ENCODE measurements at places on chromosomes 13 and 19.

GRCh38 chr19:18401580-18402112 lies 4.2 kb upstream of the LRRC25 start:
- DNase-seq: no peak

- DNase-seq: no peak
These were observed 149.1 kb downstream of the KDM4B start for GRCh38 chr19:5118026-5118425.

- DNase-seq: no peak
These were observed at the start of gene SHC2 for GRCh38 chr19:460877-461720. Gene SHC2, minus strand, starts transcription at chr19:461033. Its CDS starts 37 bp downstream, at chr19:460996.

GRCh38 chr13:96314974-96315373 lies 225.1 kb downstream of the HS6ST3 start:
- no peak for DNase-seq

- no peak for DNase-seq
These were observed 68.7 kb downstream of the ZNF726 start for GRCh38 chr19:23983406-23983805.

GRCh38 chr13:97538203-97538602 lies 104.2 kb downstream of the RAP2A start:
- no peak for DNase-seq

DNA sequence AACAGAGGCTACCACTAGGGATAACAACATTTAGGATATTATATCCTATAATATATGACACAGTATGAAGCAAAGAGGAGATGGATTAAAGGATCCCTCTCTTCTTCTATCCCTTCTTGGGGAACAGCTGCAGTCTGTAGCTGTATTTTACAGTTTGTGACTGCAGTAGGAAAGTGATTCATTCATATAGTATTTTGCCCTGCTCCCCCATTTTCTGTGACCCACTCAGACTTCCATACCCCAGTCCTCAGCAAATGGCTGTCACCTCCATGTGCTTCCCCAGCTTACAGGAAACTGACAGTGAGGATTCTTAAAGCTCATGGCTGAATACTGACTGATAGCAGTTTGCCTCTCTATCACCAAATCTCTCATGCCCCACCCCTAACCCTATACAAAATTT lies 27.5 kb downstream of the MICU2 start:
- DNase-seq: no peak

- DNase-seq: no peak
These were observed 60.0 kb downstream of the VWA8 start for GRCh38 chr13:41900918-41901317.

DNA sequence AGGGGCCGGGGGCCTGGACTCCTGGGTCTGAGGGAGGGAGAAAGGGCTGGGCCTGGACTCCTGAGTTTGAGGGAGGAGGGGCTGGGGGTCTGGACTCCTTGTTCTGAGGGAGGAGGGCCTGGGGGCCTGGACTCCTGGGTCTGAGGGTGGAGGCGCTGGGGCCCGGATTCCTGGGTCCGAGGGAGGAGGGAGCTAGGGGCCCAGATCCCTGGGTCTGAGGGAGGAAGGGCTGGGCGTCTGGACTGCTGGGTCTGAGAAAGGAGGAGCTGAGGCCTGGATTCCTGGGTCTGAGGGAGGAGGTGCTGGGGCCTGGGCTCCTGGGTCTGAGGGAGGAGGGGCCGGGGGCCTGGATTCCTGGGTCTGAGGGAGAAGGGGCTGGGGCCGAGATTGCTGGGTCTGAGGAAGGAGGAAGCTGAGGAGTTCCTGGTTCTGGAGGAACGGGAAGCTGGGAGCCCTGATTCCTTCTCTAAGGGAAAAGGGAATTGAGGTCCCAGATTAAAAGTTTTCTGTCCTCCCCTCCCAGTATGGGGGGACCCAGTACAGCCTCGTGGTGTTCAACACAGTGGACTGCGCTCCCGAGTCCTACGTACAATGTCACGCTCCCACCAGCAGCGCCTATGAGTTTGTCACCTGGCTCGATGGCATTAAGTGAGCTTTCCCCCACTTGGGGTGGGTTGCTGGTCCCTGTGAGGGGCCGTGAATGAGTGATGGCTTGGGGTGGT lies 721 bp downstream of the MED25 start:
- DNase-seq: no peak

DNA sequence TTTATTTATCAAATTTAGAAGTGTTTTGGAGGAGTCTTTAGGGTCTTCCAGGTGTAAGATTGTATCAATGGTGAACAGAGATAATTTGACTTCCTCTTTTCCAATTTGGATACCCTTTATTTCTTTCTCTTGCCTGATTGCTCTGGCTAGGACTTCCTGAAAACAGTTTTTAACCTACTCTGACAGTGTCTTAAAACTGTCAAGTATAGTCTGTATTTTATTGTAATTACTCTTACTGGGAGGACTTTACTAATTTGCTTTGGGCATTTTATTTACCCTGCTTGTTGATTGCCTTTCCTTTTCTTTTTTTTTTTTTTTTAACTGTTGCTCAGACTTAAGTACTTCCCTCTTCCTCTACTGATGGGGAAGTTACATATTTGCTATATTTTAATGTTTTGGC lies 81.3 kb downstream of the URI1 start:
- DNase-seq: no peak

DNA sequence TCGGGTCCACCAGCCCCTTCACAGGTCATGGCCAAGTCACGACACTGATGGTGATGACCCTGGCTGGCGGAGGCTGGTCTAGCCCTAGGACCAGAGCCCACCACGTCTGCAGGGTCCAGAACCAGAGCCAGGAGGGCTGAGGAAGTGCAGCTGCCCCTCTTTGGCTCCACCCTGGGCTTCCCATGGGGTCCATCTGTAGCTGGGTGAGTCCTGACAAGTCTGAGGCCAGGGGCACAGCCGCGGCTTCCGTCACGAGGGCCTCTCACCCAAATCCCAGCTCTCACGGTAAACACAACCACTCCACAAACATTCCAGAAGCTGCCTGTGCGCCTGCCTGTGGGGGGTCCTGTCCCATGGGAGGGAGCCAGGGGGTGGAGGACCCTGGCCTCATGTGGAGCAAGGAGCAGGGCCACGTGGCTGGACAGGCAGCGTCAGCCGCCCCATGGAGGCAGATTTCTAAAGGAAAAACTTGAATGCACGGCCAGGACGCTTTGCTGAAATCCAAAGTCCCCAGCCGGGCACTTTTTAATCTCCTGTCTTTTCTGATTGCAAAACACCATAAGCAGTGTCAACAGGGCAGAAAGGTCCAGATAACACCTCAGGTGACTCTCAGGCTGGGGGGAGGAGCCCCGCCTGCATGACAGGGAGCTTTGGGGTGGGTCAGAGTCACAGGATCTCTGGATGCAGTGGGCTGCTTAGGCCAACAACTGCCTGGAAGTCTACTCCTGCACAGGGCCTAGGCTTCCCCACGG lies 29.9 kb downstream of the CEBPG start:
- no peak for DNase-seq

- DNase-seq: no peak
These were observed 28.1 kb downstream of the RANBP3 start for GRCh38 chr19:5949792-5950305.

DNA sequence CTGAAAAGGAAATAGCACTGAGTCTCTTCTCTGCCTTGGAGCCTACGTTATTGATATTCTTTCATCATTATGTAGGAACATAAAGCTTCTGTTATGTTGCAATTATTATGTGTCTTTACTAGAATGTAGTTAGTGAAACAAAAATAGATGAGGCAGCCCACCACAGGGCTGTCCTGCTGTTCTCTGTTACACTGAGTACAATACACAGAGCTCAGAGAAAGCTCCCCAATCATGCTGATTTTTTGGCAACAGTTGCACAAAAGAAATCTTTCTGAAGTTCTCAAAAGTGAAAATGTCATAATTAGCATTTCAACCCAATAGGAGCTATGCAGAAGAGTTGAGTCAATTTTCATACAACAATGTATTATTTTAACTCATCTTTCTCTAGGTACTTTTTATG lies 119.5 kb downstream of the EFNB2 start:
- no peak for DNase-seq

DNA sequence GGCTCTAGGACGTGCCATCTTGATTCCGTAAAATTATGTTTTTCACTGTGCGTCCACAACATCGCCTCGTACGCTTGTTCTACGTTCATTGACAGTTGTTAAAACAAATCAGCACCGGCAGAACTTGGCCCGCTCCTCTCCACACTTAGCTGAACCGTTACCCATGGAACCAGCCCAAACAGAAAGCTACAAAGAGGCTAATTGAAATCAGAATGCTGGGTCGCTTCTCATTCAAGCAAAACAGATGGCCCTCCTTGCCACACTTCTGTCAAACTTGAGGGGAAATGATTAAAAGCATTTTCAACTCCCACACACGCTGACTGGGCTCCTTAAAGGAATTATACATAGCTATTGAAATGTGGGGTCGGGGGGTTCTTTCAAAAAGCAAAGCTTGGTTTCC lies 71.6 kb downstream of the TM9SF2 start:
- no peak for DNase-seq

GRCh38 chr13:90869580-90869979 lies 477.9 kb upstream of the MIR17HG start:
- no peak for DNase-seq

DNA sequence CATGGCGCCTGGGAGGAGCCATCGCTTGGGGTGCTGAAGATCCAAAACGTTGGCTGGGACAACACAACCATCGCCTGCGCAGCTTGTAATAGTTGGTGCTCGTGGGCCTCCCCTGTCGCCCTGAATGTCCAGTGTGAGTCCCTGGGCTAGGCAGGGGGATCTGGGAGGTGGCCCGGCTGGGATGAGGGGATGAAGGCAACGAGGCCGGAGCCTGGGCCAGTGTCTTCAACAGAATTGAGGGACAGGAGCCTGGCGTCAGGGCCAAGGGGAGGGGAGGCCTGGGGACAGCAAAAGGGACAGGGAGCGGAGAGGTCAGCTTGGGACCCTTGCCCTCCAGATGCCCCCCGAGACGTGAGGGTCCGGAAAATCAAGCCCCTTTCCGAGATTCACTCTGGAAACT lies 6.7 kb upstream of the FFAR1 start:
- no peak for DNase-seq

Measured in substantia nigra (tissue), 51 donors.